ENCODE measurements at places on chromosomes 7 and 10.

- DNase-seq: no peak
Measured at GRCh38 chr10:5068274-5068984, 25.8 kb upstream of the AKR1C3 start.

DNA sequence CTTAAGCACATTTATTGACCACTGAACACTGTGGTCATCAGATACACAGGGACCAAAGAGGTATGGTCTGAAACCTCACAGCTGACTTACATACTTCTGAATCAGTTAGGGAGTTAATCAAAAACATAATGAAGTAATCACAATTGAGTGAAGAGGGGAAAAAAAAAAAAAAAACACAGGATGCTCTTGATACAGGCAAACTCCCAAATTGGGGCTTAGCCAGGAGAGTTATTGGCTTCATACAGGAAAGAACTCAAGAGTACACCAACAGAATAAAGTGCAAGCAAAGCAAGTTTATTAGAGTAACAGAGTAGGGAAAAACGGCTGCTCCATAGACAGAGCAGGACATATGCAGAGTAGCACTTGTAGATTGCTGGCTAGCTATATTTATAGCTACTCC is 917.0 kb downstream of the CNTNAP2 start:
- DNase-seq: no peak

DNA sequence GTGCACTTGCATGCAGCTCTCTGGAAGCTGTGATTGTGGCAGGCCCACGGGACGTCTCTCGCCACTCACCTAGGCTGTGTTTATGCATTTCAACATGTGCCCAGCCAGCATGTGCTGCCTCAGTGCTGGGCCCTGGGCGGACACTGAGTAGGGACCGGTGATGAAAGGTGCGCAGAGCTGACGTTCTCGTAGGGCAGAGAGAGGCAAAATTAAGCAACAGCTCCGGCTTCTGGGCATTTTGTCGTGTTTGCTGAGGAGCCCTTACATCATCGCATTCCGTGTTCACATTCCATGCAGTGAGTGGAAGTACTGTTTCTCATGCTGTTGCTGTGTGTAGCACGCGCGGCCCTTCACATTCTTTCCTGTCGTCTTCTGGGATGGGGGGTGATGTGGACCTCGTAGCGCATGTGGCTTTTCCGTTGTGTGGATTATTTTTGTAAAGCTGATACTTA is 50.5 kb downstream of the PRF1 start:
- DNase-seq: no peak

- DNase-seq: no peak
Measured at GRCh38 chr7:145106001-145106400, 270.1 kb upstream of the TPK1 start.

GRCh38 chr10:35092851-35093250 is 2.7 kb upstream of the CUL2 start:
- no peak for DNase-seq

- DNase-seq: no peak
Measured at GRCh38 chr10:117399341-117400196, 24.3 kb upstream of the PDZD8 start.

DNA sequence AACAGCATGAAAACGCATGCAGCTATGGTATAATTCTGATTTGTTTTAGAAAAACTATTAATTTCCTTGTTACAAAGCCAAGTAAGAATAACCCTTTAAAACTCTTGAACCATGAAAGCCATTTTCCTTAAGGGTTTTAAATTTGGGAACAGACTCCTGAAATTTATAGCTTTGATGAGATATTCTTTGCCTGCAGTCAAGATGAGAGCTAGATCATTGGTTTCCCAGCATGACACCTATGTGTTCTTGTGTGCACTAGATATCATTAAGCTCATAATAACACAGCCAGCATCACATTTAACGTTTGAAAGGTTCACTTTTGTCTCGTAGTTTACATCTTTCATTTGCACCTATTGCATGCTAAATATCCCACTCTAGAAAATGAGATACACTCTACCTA is 202.2 kb downstream of the PHF14 start:
- DNase-seq: no peak

- DNase-seq: no peak
Measured at GRCh38 chr7:47231032-47231431, 350.9 kb downstream of the TNS3 start.

DNA sequence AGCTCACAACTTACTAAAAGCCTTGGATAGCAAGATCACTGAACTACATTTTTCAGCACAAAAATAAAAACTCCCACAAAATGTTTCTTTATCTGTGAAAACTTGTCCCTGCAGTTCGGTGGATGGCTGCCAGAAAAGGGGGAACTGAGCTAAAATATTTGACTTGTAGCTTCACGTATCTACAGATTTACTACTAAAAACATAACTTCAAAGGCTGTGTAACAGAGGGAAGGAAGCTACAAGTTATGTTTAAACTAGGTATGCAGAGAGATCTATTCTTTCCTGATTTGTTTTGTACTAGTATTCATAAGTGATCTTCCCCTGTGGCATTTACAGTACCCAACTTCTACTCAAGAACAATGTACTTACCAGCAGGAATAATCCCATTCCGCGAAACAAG is 25.1 kb downstream of the SGCE start:
- DNase-seq: no peak

Data from putamen (tissue), 1 donor.